GM12865 (cell line): ENCODE measurements at places on chromosomes 16 and 17.

DNA sequence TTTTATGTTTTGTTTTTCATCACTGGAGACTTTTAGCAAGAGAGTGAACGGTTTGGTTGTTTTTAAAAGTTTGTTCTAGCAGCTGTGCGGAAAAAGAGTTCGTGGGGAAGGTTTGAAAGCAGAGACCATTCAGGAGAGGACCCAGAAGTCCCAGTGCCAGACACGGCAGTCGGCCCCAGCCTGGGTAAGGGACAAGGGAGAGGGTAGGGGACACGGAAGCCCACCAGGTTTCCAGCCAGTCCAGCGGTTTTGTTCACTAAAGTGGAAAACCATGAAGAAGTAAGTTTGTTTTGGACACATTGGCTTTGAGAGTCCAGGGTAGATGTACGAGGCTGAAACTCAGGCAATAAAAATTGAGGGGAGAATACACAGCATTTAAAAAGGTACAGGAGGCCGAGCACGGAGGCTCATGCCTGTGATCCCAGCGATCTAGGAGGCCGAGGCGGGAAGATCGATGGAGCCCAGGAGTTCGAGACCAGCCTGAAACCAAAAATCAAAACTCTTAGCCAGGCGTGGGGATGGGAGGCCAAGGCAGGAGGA lies 56.8 kb upstream of the RPH3AL start:
- no peak for DNase-seq

- DNase-seq: no peak
These were observed 138.8 kb downstream of the XYLT1 start for GRCh38 chr16:17331991-17332390.

DNA sequence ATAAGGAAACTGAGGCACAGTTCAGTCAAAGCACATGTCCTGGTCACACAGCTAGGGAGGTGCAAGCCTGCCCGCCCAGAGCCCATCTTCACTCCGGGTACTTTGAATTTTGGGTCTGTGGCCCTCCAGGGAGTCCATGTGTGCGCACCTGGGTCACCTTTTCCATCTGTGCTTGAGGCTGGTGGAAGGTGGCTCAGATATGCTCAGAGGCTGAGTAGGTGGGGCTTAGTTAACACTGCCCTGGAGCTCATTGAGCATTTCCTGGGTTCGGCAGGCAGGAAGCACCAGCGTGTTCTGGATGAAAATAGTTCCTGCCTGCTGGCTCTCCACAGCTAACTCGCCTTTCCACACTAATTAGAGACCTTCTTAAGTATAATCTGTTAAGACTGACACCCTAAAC lies 19.2 kb downstream of the FAM234A start:
- no peak for DNase-seq

DNA sequence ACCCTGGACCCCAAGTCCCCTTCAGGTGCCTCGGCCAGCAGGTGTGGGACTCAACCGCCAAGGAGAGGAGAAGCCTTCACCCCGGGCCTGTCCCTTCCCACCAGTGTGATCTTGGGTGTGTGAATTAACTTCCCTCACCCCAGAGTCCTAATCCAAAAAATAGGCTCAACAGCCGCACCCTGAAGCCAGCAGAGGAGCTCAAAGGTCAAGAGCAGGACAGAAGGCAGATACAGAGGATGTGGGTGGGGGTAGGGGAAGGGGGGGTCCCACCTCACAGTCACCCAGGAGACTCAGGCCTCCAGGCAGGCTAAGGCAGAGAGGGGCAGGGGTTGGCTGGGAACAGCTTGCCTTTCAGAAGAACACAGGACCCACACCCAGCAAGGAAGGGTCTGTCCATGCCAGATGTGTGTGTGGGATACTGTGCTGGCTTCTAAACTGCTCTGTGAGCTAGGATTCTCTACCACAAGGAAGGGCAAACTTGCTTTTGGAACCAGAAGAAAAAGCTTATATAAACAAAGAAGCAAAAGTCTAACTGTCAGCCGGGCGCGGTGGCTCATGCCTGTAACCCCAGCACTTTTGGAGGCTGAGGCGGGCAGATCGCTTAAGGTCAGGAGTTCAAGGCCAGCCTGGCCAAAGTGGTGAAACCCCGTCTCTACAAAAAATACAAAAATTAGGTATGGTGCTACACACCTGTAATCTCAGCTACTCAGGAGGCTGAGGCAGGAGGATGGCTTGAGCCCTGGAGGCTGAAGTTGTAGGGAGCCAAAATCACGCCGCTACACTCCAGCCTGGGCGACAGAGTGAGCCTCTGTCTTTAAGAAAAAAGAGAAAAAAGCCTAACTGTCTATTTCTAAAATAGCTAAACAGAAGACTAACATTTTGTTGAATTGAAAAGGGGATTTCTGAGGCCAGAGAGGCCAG lies 4.6 kb downstream of the PIEZO1 start:
- no peak for DNase-seq

DNA sequence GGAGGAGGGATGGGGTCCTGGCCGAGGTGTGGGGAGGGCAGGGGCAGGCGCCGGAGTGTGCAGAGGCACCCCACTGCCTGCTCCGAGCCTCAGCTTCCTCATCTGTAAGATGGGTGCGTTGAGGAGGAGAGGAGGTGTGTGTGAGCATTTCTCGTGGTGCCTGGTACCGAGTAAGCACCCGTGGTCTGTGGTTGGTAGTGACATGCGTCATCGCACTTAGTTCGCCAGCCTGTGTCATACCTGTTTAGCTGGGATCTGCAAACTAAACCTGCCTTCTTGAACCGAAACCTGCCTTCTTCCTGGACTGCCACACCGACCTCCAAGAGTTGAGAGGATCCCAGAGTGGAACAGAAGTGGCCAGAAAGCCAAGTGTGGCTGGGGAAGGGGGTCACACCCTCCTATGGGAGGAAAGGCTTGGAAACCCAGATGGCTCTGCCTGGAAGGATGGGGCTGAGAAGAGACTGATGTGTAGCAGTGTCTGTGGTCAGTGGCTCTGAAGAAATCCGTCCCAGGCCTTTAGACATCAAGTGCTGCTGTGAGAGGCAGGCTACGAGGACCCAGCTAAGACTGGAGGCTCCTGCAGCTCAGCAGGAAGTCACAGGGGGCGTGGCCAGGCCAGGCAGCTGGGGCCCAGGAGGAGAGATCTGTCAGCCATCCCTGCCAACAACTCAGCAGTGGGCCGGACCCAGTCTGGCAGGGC lies 162.6 kb upstream of the PLCG2 start:
- peak; percentile 82 for DNase-seq

GRCh38 chr17:42893359-42893758 lies 7.2 kb upstream of the G6PC1 start:
- DNase-seq: no peak

DNA sequence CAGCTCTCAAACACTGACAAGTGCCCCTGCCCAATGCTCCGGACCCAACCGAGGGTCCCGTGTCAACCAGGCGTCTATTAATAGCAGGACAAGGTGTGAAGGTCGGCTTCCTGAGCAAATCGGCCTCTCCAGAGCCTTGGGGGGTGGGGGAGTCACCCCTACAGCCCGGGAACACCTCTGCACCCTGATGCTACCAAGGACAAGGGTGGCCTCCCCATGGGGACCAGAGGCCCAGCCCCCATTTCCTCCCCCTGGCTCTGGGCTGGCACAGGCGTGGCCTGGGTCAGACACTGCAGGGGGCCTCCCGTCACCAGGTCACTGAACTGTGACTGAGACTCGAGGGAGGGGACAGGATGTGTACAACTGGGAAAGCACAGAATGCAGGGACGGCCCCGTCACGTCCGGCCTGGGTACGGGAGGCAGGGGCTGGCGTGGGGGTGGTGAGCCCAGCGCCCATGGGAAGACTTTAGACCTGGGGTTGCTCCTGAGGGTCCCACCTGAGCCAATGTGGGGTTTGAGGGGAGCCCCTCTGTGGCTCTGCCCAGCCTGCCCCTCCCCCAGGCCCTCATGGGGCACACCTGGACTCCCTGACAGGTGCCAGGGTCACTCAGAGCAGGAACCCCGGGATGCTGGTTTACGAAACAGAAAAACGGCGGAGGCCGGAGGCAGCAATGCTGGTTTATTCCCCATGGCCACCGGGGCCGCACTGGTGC lies 579 bp upstream of the CYBA start:
- peak; percentile 97 for DNase-seq

DNA sequence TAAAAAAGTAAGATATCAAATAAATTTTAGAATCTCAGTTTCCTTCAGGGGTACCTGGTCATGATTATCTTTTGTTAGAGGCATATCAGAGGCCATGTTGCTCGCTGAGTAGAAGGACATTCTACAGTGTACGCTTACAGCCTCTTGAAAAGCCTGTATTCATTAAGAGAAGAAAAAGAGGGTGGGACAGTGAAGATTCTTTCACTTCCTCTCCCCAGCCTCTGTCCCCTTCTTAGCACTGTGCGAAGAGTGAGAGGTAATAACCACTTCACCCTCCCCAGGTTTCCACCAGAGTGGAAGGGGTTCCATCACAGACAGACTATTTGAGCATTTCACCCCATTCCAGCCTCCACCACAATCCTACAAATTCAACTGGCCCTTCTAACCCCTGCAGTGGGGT lies 4.8 kb upstream of the LPO start:
- peak; percentile 58 for DNase-seq

DNA sequence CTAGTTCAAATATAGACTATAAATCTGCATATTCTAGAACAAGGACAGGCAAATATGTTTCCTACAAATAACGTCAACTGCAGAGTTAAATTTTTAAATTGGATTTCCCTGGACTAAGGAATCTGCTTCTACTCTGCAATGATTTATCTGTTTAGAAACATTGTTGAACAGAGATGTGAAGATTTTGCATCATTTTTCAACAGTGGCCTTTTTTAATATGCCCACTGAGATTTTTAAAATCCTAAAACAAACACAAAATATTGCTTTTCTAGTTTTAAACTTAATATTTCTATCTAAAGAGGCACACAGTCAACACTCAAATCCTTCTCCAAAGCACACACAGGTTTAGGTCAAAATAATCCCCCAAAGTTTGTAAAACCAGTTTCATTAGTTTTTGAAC lies 23.7 kb upstream of the PMP22 start:
- no peak for DNase-seq

- no peak for DNase-seq
These were observed 13.1 kb downstream of the CTRB2 start for GRCh38 chr16:75193730-75194444.

GRCh38 chr16:29852654-29853053 lies 10.4 kb downstream of the CDIPT start:
- no peak for DNase-seq

DNA sequence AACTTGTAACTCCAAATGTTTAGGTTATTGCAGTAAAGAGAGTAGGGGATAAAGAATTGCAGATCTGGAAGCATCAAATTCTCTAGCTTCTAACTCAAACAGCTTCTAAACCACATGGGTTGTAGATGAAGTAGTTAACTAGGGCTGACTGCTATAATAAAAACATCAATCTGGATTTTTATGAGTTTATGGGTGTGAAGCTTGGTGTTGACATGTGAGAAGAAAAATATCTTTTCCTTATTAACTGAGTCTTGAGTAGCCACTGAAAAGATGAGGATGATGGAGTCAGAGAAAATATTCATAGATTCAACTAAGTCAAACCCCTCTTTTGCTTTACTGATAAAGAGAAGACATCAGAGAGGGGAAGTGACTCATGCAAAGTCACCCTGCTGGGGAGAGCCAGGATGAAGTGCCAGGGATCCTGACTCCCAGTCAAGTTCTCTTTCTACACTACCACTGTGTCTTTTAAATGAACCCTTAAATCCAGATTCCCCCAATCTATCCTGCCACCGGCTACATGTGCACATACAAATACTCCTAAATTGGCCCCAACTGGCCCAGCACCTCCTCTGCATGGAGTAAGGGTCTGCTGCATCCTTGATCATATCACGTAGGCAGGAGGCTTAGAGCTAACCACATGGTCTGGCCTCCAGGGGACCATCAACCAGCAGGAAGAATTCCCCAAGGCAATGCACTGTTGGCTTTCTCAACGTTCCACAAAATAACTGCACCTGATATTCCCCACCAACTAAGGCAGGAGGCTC lies 264.0 kb upstream of the CCL2 start:
- no peak for DNase-seq

- no peak for DNase-seq
These were observed 5.4 kb downstream of the NTN1 start for GRCh38 chr17:9026741-9027140.

GRCh38 chr17:74992223-74992622 lies 4.8 kb downstream of the CDR2L start:
- DNase-seq: no peak

- DNase-seq: no peak
These were observed at the start of gene ANKRD40CL for GRCh38 chr17:50767446-50767845. Gene ANKRD40CL, minus strand, starts transcription at chr17:50767518. Its CDS starts 605 bp downstream, at chr17:50766913.

- no peak for DNase-seq
These were observed 31.7 kb downstream of the HEATR6 start for GRCh38 chr17:60047046-60047445.

DNA sequence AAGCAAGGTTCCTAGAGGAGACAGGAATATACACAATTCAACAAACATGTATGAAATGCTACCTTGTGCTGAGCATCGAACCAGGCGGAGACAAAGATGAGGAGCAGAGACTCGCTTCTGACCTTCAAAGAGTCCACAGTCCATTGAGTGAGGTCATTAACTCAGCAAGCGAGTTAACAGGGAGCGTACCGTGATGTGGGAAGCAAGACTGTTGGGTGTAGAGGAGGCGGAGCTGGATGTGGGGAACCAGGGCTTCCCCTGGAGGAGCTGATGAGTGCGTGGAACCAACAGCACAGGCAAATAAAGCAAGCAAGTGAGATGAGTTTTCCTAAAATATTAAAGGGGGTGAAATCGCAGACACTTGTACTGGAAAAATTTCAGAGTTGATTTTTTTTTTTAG lies 65.0 kb downstream of the NXN start:
- DNase-seq: no peak

GRCh38 chr16:53257001-53257400 lies 177.3 kb upstream of the RBL2 start:
- DNase-seq: no peak

DNA sequence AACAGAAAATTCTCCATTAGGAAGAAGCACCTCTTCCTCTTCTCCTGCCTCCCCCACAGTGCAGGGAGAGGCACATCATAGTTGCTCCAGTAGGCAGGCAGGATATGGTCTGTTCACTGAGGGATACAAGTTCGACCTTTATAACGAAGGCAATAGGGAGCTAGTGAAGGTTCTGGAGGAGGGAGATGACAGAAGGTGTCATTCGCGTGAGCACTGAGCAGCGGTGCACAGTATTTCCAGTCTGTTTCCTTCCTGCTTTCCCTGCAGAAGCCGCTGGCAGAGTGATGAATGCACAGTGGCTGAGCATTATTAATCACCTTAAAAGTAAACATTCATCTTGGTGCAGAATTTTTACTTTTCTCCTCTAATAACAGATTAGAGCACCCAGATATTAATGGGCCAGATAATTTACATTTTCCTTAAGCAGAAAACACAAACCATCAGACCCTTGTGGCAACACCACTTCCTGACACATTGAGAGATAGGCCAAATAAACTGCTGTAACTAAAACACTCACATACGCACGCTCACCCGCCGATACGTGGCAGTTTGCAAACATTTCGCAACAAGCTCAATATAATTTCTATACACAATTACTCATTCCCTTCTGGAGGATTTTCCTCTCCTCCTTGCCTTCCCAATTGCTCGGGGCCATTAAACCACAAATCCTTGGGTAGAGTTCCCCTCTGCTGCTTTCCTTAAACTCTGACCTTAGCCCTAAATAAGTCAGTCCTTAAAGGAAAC lies 69.5 kb downstream of the AIPL1 start:
- DNase-seq: no peak

- DNase-seq: no peak
These were observed 115.6 kb upstream of the CDH5 start for GRCh38 chr16:66250686-66251431.

- no peak for DNase-seq
These were observed 33.8 kb downstream of the CACNA1G start for GRCh38 chr17:50594128-50594823.

GRCh38 chr16:49564496-49565229 lies 191.1 kb downstream of the C16orf78 start:
- DNase-seq: no peak

GRCh38 chr17:40538019-40538935 lies 27.0 kb downstream of the CCR7 start:
- DNase-seq: no peak
